Lower leg skin (tissue), 4 donors: ENCODE measurements at places on chromosomes 13 and 19. TPM values are rescaled to one million over a fixed set of nuclear protein-coding genes. Genes with fewer than 3 reads are reported as not detected.

The F7 gene
- not detected for total RNA-seq

The C5AR2 gene
- total RNA-seq = 0.91 TPM

- no peak for DNase-seq
Observed at GRCh38 chr13:99439048-99439447, 62.2 kb upstream of the TM9SF2 start.

DNA sequence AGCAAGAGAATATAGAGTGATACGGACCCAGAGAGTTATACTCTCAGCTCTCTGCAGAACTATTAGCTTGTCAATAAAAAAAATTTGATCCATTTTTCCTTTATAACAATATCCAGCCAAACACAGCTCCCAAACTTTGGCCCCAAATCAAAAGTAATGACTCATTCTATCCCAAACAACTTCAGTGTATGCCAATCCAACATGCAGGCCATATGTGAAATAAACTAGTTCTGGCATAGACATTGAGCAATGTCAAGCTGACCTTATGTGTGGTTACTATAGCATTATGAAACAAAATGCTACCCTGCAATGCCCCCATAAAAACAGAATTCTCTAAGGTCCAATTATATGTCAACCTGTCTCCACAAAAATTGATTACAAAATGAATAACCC lies 209.5 kb downstream of the DNAJC15 start:
- no peak for DNase-seq

DNA sequence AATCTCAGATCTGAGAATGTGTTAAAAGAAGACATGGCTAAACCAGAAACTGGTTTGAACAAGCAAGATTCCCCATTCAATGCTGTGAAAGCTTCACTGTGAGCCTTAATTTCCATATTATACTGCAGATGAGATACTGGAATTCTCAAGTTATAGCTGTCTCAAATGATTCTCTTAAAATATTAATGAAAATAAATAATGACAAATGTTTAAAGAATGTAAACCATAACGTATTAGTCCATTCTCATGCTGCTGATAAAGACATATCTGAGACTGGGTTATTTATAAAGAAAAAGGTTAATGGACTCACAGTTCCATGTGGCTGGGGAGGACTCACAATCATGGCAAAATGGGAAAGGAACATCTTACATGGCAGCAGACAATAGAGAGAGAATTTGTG lies 667.8 kb downstream of the SLITRK1 start:
- no peak for DNase-seq

- DNase-seq = peak; percentile 43
Observed at GRCh38 chr13:50222569-50223332, 207.5 kb downstream of the KCNRG start.

DNA sequence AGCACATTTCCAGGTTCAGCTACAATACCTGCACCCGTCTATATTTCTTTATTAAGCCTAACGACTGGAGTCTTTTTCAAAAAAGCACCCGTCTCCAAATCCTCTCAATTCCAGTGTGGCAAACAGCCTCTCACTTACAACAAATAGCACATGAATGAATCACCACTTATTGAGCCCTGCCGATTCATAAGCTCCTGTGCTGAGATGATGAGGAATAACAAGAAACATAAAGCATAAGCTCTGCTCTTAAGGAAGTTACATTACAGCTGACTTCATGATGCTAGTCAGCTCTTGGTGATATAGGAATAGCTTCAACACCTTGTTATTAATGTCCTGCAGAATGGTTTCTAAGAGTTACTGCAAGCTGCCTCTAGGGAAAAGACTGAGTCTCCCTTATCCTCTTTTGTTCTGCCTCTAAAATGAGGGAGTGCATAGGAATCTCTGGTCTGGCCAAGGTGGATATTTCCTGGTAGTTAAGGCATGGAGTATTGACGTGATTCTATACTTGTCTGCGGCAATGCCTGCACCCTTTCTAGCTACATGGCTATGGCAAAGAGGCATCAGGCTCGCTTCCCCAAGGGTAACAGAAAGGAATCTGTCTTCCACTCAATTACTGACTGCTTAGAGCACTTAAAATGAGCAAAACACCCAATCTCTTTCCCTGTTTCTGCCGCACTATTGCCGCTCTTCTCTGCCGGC lies 195.7 kb downstream of the KLF12 start:
- DNase-seq = no peak
